Activated T-cell treated with anti-CD3 and anti-CD28 coated beads for 4 hours (primary cell): ENCODE measurements at places on chromosomes 5 and 9.

- no peak for DNase-seq
Measured at GRCh38 chr9:91751922-91752321, 198.1 kb downstream of the ROR2 start.

DNA sequence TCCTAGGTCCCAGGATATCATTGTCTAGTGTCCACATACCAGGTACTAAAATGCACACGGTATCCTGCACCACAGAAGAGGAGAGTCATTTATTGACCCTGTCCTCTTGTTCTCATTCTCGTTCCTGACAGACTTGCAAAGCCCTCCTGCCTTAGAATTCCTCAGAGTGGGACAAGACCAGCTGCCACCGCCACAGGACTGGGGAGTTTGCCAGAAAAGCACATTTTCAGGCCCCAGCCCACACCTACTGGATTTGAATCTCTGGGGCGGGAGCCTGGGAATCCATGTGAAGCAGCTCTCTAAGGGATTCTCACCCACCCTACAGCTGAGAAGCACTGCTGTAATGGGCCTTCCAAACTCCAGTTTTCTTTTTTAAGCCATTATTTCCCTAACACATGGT lies 68.0 kb upstream of the FANCC start:
- DNase-seq, result no peak

GRCh38 chr9:92715488-92716231 lies 45.7 kb upstream of the IPPK start:
- no peak for DNase-seq

DNA sequence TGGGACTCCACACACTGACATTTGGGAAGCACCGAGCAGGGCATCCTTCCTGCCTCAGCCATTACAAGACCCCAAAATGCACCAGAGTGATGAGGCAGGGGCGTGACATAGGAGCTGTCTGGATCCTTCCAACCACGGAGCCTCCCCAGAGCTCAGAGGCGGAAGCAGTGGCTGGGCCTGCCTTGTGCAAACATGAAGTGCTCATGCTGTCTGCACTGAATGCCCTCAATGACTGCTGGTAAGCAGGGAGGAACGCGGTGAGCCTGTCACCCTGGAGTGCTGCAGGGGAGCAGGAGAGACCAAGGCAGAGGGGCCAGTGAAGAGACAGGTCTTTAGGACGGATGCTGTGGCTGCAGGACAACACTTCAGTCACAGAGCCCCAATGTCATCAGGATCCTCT lies 60.2 kb upstream of the HRH2 start:
- DNase-seq, result no peak
